ENCODE measurements at places on chromosomes 1 and 21.

DNA sequence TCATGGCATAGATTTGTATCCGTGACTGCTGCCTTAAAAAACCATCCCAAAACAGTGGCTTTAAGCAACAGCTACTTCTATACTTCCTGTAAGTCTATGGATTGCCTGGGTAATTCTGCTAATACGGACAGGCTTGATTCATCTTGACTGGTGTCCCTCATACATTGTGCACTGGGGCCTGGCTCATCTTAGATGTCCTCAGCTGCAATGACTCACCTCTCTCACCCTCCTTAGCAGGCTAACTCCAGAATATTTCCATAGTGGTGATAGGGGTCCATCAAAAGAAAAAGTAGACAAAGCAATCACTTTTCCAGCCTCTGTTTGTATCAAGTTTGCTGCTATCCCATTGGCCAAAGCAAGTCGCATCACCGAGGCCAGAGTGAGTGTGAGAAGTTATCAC is 409.1 kb upstream of the KAZN start:
- no peak for DNase-seq

- DNase-seq = no peak
Observed at GRCh38 chr1:94011709-94012595, 102.7 kb upstream of the GCLM start.

- DNase-seq = no peak
Observed at GRCh38 chr21:16046656-16047330, 317.0 kb downstream of the USP25 start.

- no peak for DNase-seq
Observed at GRCh38 chr1:113835686-113836290, 23.5 kb upstream of the RSBN1 start.

DNA sequence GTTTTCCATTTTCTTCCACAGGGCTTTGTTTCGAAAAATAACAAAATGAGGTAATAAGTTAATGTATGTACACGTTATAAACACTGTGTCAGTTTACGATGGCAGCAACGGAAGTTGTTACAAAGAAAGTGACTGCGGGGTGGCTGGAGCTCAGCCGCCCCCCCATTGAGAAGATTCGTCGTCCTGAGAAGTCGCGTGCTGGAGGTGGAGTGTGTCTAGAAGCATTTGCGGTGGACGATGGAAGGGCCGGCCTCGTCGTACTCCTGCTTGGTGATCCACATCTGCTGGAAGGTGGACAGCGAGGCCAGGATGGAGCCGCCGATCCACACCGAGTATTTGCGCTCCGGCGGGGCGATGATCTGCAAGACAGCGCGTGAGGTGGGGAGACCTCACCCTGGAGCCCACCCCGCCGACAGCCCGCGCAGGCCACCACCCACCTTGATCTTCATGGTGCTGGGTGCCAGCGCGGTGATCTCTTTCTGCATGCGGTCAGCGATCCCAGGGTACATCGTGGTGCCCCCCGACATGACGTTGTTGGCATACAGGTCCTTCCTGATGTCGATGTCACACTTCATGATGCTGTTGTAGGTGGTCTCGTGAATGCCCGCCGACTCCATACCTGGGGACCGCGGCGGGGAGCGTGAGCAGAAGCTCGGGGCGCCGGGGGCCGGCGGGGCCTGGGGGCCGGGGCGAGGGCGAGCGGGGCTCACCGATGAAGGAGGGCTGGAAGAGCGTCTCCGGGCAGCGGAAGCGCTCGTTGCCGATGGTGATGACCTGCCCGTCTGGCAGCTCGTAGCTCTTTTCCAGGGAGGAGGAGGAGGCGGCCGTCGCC is 2.4 kb downstream of the ACTA1 start:
- DNase-seq = no peak

GRCh38 chr1:197356723-197357533 is 88.9 kb downstream of the CRB1 start:
- no peak for DNase-seq

DNA sequence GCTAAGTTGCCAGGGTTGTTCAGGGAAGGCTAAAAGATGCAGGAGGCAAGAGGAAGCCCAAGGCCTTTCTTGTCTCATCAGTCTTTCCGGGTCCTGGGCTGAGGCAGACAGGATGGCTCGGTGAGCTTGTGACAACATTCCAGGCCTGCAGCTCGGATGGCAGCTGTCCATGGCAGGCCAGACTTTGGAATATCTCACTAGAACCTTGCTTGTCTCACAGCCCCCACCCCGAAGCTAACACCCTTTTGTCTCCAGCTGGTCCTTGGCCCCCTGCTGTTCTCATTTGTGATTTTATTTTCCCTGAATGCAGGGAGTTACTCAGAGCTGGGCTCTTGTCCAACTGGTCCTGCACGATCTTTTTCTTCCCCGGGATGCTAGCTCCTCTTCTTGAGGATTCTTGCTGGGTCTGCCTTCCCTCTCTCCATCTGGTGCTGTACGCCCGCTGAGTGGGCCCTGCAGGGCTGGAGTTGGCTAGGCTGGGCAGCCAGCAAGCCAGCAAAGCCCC is 477.2 kb upstream of the CAMK1G start:
- no peak for DNase-seq

DNA sequence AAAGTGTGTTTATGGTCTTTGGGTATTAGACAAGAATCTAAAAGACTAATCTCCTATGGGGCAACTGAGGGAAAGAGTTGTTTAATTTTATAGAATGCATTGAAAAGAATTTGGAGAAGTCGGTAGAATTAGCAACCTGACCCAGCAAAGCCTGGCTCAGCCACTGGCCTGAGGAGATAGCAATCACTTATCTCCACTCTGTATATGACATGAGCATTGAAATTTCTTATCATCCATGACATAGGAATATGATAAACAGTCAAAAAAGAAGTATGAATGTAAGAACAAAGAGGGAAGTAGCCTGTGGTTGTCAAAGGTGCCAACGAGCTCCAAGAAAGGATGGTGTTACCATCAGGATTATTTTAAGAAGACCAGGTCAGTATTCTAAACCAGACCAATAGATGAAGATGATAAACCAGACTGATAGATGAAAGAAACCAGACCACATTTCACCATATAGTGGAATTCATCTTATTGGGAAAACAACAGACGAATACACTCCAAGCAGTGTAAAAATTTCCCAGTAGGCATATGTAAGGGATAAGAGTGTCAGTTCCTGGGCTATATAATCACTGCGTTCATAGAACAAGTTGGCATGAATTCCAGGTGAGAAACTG is 35.7 kb downstream of the ASTN1 start:
- no peak for DNase-seq

GRCh38 chr21:35102488-35103371 is 53.6 kb upstream of the RUNX1 start:
- no peak for DNase-seq

DNA sequence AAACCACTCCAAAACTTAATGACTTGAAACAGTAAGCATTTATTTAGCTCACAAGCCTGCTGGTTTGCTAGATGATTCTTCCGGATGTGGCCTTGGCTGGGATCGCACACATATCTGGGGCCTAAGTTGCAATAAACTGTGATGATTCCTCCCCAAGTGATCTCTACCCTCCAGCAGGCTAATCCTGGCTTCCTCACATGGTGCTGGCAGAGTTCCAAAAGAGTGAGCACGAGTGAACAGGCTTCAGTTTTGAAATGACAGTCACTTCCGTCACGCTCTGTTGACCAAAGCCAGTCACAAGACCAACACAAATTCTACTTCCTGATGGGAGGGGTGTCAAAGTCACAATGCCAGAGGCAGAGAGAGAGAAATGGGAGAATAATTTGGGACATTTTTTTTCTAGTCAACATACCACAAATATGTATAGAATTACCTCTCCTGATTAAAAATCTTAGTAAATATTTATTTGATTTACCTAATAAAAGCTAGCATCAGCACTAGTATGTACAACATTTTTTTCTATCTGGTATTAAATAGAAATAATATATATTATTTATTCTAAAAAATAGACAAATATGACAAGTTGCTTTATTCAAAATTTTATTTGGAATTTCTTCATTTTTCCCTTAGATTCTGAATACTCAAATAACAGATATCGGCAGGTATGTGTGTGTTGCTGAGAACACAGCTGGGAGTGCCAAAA is 292.7 kb downstream of the TPR start:
- peak; percentile 55 for DNase-seq

- no peak for DNase-seq
Observed at GRCh38 chr21:36678538-36678937, 20.4 kb upstream of the SIM2 start.

GRCh38 chr1:24910751-24911650 is 19.1 kb downstream of the RUNX3 start:
- no peak for DNase-seq

DNA sequence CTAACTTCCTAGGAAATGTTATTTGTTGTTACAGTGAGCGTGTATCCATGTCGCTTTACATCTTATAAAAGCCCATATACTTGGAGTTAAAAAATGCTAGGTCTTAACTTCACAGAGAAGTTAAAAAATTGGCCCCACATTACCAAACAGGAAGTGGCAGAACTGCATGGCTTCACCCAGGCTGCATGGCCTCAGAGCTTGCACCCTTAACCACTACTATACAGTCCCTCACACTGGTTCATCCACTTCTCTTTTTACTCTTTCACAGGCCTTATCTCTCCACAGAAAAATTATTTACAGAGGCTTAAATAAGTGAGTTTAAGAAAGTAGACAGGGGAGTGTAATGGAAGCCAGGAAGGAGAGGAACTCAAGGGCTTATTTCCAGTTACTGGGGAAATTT is 402.5 kb downstream of the HHAT start:
- DNase-seq = no peak

DNA sequence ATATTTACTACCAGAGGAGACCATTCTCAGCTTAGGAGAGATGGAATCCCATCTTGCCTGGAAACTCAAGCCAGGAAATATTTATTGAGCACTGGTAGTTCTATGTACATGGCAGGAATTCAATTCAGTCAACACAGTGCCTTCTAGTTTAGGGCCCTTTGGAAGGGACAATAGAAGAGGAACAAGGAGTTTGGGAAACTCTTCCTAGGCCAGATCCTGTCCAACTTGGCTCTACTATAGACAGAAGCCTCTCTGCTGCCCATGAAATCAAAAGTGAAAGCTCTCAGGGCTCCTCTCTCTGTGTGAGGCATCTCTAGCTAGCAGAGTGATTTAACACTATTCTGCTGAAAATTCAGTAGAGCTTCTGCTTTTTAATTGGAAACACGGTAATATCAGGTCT is 244.6 kb upstream of the MAP1LC3C start:
- no peak for DNase-seq

- no peak for DNase-seq
Observed at GRCh38 chr1:69952676-69953075, 252.7 kb downstream of the LRRC40 start.

DNA sequence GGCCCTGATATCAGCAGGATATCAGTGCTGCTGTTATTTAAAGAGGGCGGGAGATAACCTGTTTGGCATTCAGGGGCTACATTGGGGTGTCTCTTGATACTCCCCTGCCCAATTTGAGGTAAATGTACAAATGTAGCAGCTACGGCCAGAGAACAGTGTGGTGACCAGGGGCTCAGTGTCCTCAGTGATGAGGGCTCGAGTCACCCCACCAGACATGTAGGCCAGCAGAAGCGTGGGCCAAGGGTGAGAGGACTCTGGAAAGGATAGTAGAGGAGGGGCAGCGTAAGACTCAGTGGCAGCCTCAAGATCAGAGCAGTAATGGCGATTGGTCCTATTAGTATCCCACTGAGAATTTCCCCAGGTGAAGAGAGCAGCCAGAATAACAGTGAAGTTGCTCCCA is 108.4 kb downstream of the XCL2 start:
- no peak for DNase-seq

DNA sequence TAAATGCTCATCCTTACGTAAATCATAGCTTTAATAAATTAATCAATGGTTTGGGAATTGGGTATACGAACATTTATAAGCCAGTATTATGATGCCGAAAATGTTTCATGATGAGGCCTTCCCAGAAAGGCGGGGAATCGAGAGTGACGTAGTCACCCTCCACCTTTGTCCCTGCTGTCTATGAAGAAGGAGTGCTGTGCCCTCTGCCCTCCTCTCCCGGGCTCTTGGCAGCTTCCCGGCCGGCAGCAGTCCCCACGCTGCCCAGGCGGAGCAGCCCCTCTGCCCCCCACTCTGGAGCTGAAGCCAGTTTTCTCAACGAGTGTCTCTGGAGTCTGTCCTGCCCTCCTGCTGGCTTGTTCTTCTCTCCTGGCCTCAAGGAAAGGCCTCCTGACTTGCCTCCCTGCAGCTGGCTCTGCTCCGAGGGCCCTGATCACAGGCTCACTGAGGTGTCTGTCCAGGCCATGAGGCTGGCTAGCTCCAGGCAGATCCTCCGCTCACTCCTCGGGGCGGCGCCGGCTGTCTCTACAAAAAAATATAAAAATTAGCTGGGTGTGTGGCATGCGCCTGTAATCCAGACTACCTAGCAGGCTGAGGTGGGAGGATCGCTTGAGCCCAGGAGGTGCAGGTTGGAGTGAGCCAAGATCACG is 150.7 kb upstream of the COL6A1 start:
- DNase-seq = no peak

DNA sequence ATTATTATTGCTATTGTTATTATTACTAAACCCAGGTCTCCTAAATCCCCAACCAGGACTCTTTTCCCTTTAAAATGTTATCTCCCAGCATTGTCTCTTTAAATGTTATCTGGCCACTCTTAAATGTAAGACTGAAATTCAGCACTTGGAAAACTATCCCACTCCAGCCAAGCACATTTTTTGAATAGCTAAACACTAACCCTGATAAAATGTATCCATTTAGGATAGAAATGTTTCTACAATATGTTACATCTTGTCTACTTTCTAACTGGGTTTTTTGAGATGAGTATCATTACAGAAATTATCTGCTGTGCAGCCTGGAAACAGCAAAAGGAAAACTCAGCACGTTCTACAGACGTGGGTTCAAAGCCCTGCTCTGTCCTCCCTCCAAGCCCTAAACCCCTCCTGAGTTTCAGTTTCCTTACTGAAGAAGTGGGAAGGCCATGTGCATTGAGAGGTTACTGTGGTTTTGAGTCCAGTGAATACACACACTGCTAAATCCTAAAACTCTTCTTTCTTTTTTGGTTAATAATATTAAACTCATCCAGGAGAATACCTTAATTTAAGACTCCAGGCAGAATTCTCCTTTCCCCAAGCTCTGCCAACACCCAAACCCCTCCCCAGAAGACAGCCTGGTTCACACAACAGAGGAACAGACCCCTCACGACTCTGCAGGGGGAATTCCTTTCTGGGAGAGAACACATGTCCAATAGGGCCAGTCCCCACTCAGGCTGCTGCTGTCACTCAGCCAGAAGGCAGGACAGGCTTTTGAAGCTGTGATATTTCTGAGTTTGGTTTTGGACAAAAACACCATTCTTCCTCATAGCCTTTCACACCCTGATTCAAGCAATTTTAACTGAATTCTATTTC is 41.9 kb downstream of the HIVEP3 start:
- DNase-seq = no peak

GRCh38 chr1:17365293-17365692 is 6.7 kb upstream of the PADI6 start:
- DNase-seq = no peak

GRCh38 chr21:37658817-37659458 is 257.3 kb downstream of the KCNJ6 start:
- DNase-seq = no peak

DNA sequence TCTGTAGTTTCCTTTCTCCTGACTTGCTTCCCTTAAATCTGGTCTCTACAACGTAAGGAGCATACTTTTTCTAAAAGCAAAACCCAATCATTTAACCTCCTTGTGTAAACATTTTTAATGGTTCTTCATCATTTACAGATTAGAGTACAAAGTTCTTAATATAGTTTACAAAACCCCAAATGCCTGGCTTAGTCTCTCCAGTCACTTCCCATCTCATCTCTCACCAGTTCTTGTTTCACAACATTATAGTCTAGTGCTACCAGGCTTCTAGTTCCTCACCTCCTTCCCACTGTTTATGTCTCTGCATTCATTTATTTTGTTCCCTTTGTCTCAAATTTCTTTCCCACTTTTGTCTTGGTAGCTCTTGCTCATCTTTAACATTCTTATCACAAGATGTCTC is 168.4 kb downstream of the FASLG start:
- no peak for DNase-seq
